NCI-H2171 (cell line): ENCODE measurements at places on chromosomes 2 and 18.

DNA sequence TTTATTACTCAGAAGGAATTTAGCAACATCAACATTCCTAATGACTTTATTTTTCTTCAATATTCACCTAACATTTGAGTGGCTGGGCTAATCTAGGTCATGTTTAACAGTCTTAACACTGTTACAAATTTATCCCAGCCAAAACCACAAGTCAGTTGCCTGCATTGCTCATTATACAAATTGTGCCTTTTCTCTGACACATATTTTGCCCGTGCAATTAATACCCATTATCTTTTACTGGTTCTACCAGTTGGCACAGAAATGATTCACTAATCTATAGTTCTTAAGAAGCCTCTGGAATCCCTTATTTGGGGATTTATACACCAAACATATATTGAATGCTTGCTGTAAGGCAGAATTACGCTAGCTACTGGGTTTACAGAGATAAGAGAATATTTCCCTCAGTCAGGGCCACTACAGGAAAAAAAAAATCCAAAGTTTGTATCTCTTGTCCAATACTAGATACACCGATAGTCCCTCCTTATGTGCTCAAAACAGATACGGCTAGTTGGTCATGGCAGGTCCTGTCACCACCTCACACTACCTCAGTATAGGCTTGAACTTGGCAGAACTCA, 46.3 kb downstream of the ZCCHC2 start:
- no peak for DNase-seq

DNA sequence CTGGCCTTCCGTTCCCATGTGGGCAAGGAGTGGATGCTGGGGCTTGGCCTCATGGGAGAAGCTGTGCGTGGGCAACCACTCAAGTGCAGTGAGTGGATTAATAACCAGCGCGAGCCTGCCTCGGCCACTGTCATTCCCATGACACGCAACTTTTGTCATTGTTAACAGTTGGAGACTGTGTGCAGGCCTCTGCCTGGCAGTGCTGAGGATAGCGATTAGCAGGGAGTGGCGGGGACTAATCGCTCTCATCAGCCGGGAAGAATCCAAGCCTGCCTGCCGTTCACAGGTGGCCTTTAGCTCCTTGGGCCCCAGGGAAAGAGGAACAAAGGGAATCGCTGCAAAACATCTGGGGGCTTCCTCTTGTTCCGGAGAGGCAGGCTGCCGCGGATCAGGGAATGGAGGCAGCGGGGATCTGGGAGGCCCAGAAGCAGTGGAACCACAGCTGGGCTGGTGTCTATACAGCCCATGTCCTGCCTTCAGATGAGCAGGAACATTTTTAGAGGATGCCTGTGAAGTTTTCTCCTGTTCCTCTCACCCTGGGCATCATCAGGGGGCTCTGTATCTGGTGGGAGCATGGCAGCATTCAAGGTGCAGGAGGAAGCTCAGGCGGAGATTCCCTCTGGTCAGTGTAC, 53.8 kb downstream of the CTIF start:
- DNase-seq = no peak

- DNase-seq = no peak
Measured at GRCh38 chr2:84946204-84947009, 24.6 kb upstream of the KCMF1 start.

DNA sequence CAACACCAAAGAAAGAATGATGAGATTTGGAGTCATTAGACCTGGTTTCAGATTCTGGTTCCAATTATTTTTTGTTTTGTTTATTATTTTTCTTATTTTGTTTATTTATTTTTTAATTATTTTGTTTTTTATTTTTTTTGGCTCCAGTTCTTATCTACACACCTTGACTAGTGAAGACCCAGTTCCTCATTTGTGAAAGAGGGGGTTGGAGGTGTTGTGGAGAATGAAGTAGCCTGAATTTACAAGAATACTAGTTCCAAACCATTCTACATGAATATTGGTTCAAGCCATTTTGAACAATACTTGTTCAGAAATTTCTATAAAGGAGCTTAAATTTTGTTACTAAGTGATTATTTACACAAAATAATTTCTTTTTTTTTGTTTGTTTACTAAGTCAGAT, 6.9 kb upstream of the KCNJ13 start:
- DNase-seq = no peak

DNA sequence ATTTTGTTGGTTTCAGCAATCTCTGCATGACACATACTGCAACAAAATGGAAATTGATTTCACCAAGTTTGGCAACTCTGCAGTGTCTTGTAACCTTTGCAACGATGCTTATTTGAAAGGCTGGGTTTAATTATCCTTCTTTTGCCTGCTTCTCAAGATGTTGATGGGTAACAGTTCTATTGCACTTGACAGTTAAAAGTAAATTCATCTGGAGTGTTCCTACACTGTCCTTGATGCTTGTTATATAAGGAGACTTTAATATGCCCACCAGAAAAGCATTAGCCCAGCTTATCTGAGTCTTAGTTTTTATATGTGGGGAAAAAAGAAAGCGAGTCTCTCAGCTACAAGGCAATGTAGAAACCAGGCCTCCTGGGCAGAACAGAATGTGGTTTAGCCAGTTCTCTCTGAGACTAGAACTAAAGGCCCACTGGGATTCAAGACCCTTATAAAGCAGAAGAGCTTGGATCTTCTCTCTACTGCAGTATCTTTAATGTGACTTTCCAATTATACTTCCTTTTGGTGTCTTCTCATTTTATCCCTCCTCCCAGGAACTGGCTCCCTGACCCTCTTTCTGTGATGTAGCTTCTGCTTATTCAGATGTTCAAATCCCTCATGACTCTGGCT, 106.8 kb upstream of the LYPD6 start:
- DNase-seq = no peak

DNA sequence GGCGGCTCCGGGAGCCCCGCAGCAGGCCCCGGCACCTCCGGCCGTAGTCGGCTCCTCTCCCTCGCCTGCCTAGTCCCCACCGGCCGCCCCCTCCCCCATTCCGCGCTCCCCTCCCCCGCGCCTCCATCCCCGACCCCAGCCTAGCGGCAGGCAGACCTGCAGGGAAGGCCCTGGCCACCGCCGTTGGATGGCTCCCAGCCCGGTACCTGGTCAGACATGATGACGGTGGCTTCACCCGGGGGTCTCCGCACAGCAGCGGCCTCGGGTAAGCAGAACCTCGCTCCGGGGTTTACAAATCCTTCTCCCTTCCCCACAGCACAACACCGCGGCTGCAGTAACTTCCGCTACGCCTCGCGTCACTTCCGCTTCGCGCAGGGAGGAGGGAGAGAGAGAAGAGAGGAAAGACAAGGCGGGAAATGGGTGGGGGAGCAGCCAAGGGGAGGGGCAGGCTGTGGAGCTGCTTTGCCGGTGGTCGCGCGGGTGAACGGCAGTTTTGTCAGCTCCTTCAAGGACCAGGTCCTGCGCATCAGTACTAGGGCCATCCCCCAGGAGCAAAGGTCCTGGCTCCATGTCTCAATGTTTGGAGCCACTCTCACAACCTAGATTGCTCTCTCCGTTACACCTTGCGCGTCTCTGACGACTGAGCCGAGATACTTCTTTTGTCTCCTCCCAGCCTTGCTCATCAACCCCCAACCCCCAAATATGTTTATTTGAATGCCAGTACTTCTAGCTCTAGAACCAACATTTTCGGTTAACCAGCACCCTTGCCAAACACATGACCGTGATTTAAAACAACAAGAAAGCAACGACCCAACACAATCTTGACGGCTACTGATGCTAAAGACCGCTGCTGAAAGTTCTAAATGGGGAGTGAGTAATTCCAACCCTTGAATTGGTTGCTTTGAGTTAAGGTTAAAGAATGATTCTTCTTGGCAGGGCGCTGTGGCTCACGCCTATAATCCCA, at the start of gene SUMO1:
Gene SUMO1 (minus strand): TSS at position 364 of the 964 bp plus-strand sequence. CDS start 146 bp downstream, at position 218.
- peak; percentile 92 for DNase-seq

DNA sequence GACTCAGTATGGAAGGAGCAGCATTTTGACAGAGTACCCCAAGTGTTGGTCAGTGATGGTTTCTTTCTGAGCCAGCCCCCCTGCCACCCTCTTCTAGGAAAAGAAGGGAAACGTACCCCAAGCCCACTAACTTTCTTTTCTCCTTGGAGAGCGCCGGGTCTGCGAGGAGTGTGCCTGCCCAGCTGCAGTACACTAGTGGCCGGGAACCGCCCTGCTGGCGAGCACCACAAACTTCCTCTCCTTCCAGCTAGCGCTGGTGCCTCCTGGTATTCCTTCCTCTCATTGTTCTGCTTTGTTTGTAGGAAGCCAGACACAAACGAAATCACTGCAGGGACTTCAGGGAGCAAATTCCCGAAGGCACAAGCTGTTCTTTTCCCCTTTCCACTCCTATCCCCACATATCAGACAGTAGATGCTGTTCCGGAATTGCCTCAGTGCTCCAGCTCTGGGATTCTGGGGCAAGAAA, 1.8 kb downstream of the CCDC85A start:
- peak; percentile 8 for DNase-seq

GRCh38 chr18:34491719-34492118, 218.4 kb upstream of the DTNA start:
- no peak for DNase-seq

DNA sequence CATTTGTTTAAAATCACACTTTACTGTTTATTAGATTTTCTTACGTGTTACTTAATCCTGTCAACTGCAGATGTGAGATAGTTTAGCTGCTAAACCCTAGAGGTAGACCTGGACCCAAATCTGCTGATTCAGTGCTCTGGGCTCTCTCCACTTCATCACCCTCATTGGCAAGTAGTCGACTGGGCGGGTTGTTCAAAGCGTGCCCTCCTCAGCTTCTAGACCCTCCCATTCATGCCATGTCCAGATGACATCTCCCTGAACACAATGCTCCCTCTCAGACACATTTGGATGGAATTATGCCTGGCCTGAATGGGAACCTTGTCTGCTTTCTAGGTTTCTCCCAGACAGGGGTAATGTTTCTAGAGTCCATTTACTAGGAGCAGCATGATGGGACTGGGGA, 43.7 kb downstream of the RPIA start:
- no peak for DNase-seq

- no peak for DNase-seq
Measured at GRCh38 chr2:234348081-234348480, 148.8 kb downstream of the ARL4C start.

GRCh38 chr2:181891258-181891965, at the start of gene ITPRID2:
Gene ITPRID2, plus strand, starts transcription at chr2:181891730. Its CDS starts 337 bp downstream, at chr2:181892067.
- DNase-seq = peak; percentile 78

GRCh38 chr2:317501-318424, 29.9 kb upstream of the ALKAL2 start:
- no peak for DNase-seq

DNA sequence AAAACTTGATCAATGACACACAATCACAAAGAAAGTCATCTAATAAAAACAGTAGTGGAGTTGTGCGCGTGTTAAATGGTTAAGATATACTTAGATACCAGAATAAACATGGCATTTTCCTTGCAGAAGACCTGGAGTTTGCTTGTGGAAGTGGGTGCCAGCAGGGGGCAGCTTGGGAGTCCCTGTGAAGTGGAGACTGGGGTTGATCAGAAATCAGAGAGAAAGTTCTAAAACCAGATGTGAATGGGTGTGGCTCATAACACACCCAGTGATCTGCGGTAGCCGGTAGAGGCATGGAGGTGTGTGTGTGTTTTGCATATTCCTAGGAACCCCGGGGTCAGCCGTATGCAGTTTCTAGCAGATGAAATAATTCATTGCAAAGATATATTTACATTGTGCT, 300.1 kb upstream of the TRIB2 start:
- DNase-seq = no peak

GRCh38 chr2:140205093-140205492, 1424.9 kb upstream of the NXPH2 start:
- no peak for DNase-seq

DNA sequence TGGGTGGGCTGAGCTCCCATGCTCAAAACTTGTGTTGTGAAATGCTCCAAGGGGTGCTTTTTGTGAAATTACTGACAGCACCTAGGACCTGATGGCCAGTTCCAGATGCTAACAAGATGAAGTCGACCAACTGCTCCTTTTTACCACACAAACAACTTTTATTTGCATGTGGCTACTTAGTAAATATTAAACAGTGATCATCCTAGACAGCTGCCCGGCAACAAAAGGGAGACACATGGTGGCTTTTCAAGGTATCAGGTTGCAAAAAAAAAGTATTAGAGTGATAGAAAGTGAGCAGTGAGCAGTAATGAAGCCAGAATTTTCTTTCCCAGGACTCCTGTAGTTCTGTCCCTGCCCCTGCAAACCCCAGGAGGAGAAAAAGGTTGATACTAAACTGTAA, 118.5 kb downstream of the RPIA start:
- no peak for DNase-seq

DNA sequence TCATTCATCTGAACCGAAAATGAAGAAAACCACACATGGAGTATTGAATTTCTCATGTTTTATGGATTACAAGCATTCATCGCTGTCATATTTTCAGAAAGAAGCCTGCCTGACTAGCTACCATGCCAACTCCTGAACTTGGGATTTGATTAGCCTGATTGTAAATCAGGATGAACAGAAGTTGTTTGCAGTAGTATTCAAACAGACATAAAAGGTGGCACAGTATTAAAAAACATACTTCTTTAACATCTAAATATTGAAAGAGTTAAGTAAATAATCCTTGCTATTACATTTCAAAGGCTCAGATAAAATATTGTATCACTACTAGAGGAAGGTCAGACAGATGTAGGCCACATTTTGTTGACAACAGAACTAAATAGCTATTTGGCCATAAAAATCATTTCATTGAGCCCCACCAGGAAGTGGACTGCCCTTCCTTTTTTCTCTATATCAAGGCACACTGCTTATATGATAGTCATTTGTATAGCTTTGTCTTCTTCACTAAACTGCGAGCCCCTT, 21.6 kb downstream of the SLC38A11 start:
- DNase-seq = no peak

DNA sequence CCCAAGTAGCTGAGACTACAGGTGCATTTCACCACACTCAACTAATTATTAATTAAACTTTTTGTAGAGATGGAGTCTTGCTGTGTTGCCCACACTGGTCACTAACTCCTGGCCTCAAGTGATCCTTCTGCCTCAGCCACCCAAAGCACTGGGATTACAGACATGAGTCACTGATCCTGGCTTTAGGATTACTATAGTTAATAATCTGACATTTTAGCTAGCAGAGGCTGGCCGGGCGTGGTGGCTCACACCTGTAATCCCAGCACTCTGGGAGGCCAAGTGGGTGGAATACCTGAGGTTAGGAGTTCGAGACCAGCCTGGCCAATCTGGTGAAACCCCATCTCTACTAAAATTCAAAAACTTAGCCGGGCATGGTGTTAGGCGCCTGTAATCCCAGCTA, 39.5 kb downstream of the USP34 start:
- no peak for DNase-seq

GRCh38 chr2:42060028-42060427, 12.2 kb downstream of the PKDCC start:
- no peak for DNase-seq

DNA sequence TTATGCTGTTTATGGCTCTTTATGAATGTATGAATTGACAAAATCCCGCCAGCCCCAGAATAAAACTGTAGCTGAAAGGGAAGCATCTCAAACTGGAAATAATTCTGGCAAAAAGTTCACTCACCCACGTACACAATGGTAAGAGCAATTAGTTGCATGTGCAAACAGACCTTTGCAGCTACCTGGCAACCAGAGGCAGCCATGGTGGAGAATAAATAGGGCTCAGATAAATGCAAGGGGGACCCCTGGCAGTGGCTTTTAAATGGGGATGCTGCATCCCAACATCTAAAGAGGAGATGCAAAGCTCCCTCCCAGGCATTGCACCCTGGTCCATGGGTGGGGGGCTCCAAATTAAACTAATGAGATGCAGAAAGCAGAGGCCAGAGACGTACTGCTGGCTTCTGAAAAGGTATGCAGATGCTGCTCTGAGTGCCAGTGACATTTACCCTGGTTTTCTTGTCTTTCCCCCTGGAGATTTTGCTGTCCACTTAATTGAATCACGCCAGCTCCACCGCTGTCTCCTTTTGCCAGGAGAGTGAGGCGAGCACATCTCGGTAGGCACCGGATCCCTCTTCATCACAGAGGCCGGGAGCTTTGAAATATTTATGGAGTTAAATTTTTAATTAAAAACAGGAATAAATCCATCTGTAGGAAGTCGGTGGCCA, 126.6 kb upstream of the NRP2 start:
- no peak for DNase-seq
